Effector memory CD8-positive, alpha-beta T cell (primary cell): ENCODE measurements at places on chromosomes 2 and 18.

- no peak for DNase-seq
- no peak overlapping the region for H3K4me3 ChIP-seq
- no peaks in the 10 kb centered on the region for H3K27me3 ChIP-seq
- H3K4me1 ChIP-seq = no peaks in the 10 kb centered on the region
- H3K36me3 ChIP-seq = no peaks in the 10 kb centered on the region
- no peak overlapping the region for H3K27ac ChIP-seq
These were observed 304.7 kb upstream of the TMEFF2 start for GRCh38 chr2:192499476-192499875.

GRCh38 chr2:165678882-165679281, 115.2 kb downstream of the GALNT3 start:
- no peak overlapping the region for H3K27ac ChIP-seq
- no peaks in the 10 kb centered on the region for H3K4me1 ChIP-seq
- H3K27me3 ChIP-seq = peaks cover 14% of the 10 kb centered on the region
- H3K36me3 ChIP-seq = no peaks in the 10 kb centered on the region

- H3K4me1 ChIP-seq = no peaks in the 10 kb centered on the region
- no peaks in the 10 kb centered on the region for H3K36me3 ChIP-seq
- no peak overlapping the region for H3K4me3 ChIP-seq
- no peak for DNase-seq
- H3K27me3 ChIP-seq = no peaks in the 10 kb centered on the region
- H3K27ac ChIP-seq = no peak overlapping the region
These were observed 238.9 kb downstream of the XIRP2 start for GRCh38 chr2:167127135-167127534.

DNA sequence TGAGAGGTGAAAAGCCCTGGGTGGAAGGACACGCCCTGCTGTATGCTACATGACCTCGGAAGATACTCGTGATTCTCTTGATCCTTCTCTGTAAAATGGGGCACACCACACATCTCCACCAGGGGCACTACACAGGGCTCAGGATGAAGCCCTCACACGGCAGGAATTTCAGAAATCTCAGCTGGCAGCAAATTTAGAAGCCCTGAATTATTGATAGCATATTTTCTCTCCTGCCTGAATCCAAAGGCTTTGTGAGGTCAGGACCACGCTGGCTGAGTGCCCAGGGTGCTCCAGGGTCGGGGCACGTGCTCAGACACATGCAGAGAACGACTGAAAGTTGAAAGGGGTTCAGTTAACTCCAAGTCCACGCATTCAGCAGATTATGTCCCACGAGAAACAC, 42.1 kb upstream of the GALR1 start:
- peaks cover 7% of the 10 kb centered on the region for H3K36me3 ChIP-seq
- H3K27me3 ChIP-seq = peaks cover 8% of the 10 kb centered on the region
- peak; percentile 46 for DNase-seq
- peak overlapping the region; percentile 39 for H3K27ac ChIP-seq
- peak overlapping the region; percentile 58 for H3K4me3 ChIP-seq

- no peaks in the 10 kb centered on the region for H3K36me3 ChIP-seq
- no peak overlapping the region for H3K4me3 ChIP-seq
- H3K27me3 ChIP-seq = no peaks in the 10 kb centered on the region
- H3K27ac ChIP-seq = no peak overlapping the region
- no peaks in the 10 kb centered on the region for H3K4me1 ChIP-seq
These were observed 319.0 kb upstream of the SOX11 start for GRCh38 chr2:5373200-5373599.

- H3K27ac ChIP-seq = no peak overlapping the region
- H3K36me3 ChIP-seq = no peaks in the 10 kb centered on the region
- peaks cover 20% of the 10 kb centered on the region for H3K27me3 ChIP-seq
- no peak for DNase-seq
- no peaks in the 10 kb centered on the region for H3K4me1 ChIP-seq
These were observed 74.1 kb downstream of the MMADHC start for GRCh38 chr2:149513461-149513860.

GRCh38 chr2:234953116-234954031, 1.6 kb downstream of the SH3BP4 start:
- no peaks in the 10 kb centered on the region for H3K36me3 ChIP-seq
- H3K4me3 ChIP-seq = peak overlapping the region; percentile 41
- peaks cover 86% of the 10 kb centered on the region for H3K27me3 ChIP-seq
- H3K4me1 ChIP-seq = no peaks in the 10 kb centered on the region

- no peak overlapping the region for H3K27ac ChIP-seq
- H3K36me3 ChIP-seq = no peaks in the 10 kb centered on the region
- DNase-seq = no peak
- no peak overlapping the region for H3K4me3 ChIP-seq
- H3K4me1 ChIP-seq = no peaks in the 10 kb centered on the region
- H3K27me3 ChIP-seq = peaks cover 7% of the 10 kb centered on the region
These were observed 284.9 kb downstream of the INSIG2 start for GRCh38 chr2:118372886-118373830.

- no peak overlapping the region for H3K4me3 ChIP-seq
- H3K27ac ChIP-seq = no peak overlapping the region
- DNase-seq = no peak
These were observed 47.0 kb downstream of the C2orf76 start for GRCh38 chr2:119319593-119319992.

DNA sequence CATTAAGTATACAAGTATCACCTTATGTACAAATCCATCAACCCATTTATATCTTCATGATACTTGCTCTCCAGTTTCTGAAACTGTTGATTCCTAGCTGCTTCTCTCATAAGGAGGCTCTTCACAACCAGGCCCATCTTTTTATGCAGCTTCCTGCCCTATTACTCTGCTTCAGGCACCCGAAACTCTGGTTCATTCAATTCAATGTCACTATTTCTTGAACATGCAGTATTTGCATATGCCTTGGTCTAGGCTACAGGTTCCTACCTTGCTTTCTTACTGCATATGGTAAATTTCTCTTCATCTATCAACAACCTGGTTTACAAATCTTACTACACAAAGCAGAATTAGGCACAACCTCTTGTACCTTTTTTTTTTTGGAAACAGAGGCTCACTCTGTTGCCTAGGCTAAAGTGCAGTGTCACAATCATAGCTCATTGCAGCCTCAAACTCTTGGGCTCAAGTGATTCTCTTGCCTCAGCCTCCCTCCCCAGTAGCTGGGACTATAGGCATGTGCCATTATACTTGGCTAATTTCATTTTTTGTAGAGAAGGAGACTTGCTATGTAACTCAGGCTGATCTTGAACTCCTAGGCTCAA, 2.7 kb upstream of the CDKL4 start:
- H3K27ac ChIP-seq = no peak overlapping the region
- peaks cover 10% of the 10 kb centered on the region for H3K36me3 ChIP-seq
- no peak for DNase-seq
- H3K27me3 ChIP-seq = no peaks in the 10 kb centered on the region

DNA sequence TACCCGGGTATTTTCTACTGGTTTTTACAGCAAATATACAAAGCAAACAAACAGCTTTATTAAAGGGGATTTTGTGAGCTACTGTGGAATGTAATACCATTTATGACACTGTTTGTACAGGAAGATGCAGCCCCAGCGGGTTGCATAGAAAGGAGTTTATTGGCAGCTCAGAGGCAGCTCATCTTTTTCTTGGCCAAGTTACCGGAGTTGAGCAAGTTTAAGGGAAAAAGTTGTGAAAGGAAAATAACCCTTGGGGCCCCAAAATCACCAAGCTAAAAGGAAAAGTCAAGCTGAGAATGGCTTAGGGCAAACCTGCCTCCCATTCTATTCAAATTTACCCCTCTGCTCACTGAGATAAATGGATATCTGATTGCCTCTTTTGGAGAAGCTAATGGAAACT, 60.8 kb downstream of the MOB4 start:
- H3K27me3 ChIP-seq = no peaks in the 10 kb centered on the region
- H3K4me3 ChIP-seq = no peak overlapping the region
- H3K36me3 ChIP-seq = no peaks in the 10 kb centered on the region
- H3K4me1 ChIP-seq = no peaks in the 10 kb centered on the region
- no peak overlapping the region for H3K27ac ChIP-seq
- DNase-seq = no peak

GRCh38 chr18:59032308-59032707, 107.4 kb upstream of the SEC11C start:
- no peaks in the 10 kb centered on the region for H3K27me3 ChIP-seq
- H3K27ac ChIP-seq = no peak overlapping the region
- H3K4me1 ChIP-seq = no peaks in the 10 kb centered on the region
- DNase-seq = no peak
- no peak overlapping the region for H3K4me3 ChIP-seq

DNA sequence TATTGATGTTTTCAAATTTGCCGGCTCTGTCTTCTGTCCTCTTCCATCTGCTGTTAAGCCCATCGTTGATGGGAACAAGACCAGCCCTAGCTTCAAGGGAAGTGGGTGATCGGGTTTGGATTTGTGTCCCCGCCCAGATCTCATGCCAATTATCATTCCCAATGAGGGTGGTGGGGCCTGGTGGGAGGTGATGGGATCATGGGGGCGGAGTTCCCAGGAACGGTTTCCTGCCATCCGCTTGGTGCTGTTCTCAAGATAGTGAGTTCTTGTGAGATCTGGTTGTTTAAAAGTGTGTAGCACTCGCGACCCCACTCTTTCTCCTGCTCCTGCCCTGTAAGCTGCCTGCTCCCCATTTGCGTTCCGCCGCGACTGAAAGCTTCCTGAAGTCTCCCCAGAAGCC, 9.5 kb downstream of the ASB18 start:
- H3K27ac ChIP-seq = no peak overlapping the region
- no peak overlapping the region for H3K4me3 ChIP-seq
- H3K4me1 ChIP-seq = no peaks in the 10 kb centered on the region

- H3K27ac ChIP-seq = no peak overlapping the region
- H3K4me3 ChIP-seq = no peak overlapping the region
- no peak for DNase-seq
- no peaks in the 10 kb centered on the region for H3K36me3 ChIP-seq
- peaks cover 70% of the 10 kb centered on the region for H3K27me3 ChIP-seq
These were observed 10.6 kb downstream of the IL1F10 start for GRCh38 chr2:113078350-113078839.

DNA sequence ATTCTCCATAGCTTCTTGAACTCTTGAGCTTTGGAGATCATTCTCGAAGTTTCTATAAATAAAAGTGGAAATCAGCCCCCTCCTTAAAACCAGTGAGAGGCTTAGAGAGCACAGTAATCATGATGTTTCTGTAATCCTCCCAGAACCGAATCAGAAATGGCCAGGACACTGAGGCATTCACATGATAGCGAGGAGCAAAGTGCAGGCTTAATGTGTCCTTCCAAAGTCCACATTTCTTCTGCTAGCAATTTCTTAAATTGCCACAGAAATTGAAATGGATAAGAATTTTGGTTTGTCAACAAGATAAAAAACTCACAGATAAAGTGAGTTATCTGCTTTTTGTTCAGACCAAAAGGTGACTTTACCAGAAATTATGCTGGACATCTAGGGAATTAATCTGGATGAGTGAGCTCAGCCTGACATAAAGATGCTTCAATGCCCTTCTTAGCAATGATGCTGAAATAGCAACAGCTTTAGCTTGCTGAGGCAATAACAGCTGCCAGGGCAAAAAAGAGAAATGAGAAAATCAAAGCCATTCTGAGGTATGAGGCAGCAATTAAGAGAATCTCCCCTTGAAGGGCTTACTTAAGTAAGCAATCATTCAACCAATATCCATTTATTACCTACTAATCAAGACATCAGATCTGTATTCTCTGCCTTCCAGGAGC, 82.4 kb upstream of the PHLPP1 start:
- no peaks in the 10 kb centered on the region for H3K4me1 ChIP-seq
- no peaks in the 10 kb centered on the region for H3K36me3 ChIP-seq
- peaks cover 47% of the 10 kb centered on the region for H3K27me3 ChIP-seq
- H3K4me3 ChIP-seq = no peak overlapping the region
- no peak for DNase-seq
- H3K27ac ChIP-seq = no peak overlapping the region

DNA sequence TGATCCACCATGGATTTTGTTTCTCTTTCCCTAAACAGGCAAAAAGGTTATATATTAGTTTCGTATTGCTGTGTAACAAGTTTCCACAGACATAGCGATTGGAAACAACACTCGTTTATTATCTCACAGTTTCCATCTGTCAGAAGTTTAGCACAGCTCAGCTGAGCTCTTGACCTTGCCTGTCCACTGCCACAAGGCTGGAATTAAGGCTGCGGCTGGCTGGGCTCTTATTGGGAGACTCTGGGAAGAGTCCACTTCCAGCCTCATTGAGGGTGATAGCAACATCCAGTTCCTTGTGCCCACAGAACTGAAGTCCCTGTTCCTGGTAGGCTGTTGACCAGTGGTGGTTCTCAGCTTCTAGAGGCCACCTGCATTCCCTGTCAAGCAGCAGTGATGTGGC, 120.4 kb downstream of the TPGS2 start:
- no peak for DNase-seq
- peaks cover 44% of the 10 kb centered on the region for H3K27me3 ChIP-seq
- H3K4me1 ChIP-seq = no peaks in the 10 kb centered on the region
- no peaks in the 10 kb centered on the region for H3K36me3 ChIP-seq
- H3K4me3 ChIP-seq = no peak overlapping the region

DNA sequence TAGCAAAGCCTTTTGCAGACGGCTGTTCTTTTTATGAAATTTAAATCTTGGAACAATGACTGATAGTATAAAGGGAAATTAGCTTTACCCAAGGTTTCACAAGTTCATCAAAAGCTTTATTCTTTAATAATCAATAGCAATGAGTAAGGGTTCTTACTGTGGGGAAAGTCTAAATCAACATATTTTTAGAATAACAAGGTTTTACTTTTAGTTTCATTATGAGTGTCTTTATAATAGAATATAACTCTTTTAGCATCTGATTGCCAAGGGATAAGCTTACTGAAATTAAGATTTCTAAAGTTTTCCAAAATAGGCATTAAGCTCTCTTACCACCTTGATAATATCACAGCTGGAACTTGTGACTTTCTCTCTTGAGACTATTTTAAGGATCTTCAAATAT, 1489.7 kb downstream of the LRP1B start:
- H3K27ac ChIP-seq = no peak overlapping the region
- no peak overlapping the region for H3K4me3 ChIP-seq
- H3K36me3 ChIP-seq = no peaks in the 10 kb centered on the region
- DNase-seq = no peak
- H3K4me1 ChIP-seq = no peaks in the 10 kb centered on the region

GRCh38 chr18:22778996-22779395, 154.1 kb upstream of the RBBP8 start:
- H3K27me3 ChIP-seq = peaks cover 57% of the 10 kb centered on the region
- H3K36me3 ChIP-seq = no peaks in the 10 kb centered on the region
- H3K27ac ChIP-seq = no peak overlapping the region
- no peaks in the 10 kb centered on the region for H3K4me1 ChIP-seq
- no peak overlapping the region for H3K4me3 ChIP-seq
- no peak for DNase-seq

DNA sequence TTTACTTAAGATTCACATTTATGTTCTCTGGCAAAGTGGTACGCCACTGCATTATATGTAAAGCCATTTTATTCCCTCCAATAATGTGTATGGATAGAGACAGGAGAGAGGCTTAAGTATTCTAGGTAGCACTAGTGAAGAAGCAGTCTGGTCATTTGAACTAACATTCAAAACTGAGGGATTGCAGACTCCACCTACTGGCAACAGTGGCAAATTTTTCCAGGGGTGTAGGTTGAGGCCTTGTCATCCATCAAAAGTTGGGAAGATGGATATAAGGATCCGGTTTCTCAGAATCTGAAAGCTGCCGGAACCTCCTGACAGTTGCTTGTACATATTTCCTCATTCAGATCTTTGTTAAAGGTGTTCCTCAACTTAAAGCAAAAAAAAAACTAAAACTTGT, 465.5 kb upstream of the FSHR start:
- no peaks in the 10 kb centered on the region for H3K36me3 ChIP-seq
- DNase-seq = no peak
- H3K27ac ChIP-seq = no peak overlapping the region
- H3K4me1 ChIP-seq = no peaks in the 10 kb centered on the region

GRCh38 chr18:61619783-61620182, 273.0 kb downstream of the RNF152 start:
- no peak overlapping the region for H3K27ac ChIP-seq
- no peak for DNase-seq
- peaks cover 28% of the 10 kb centered on the region for H3K27me3 ChIP-seq
- H3K36me3 ChIP-seq = no peaks in the 10 kb centered on the region
- H3K4me1 ChIP-seq = no peaks in the 10 kb centered on the region
